Stimulated activated CD4-positive, alpha-beta T cell treated with anti-CD3 and anti-CD28 coated beads, TNF-alpha, amount 100 ng/mL, for 48 hours (primary cell): ENCODE measurements at places on chromosomes 2 and 18.

DNA sequence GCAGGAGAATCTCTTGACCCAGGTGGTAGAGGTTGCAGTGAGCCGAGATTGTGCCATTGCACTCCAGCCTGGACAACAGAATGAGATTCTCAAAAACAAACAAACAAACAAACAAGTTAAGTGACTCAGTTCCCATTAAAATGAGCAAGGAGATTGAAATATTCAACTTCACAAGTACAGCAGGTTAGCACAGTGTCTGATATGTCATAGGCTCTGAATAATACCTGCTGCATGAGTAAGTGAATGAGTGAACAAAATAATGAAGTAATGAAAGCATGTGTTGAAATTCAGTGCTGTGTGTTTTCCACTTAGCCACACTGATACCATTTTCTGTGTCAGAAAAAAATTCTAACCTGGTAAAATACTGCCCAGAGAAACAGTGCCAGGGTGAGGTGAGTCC is 41.9 kb upstream of the SETBP1 start:
- no peak for DNase-seq

DNA sequence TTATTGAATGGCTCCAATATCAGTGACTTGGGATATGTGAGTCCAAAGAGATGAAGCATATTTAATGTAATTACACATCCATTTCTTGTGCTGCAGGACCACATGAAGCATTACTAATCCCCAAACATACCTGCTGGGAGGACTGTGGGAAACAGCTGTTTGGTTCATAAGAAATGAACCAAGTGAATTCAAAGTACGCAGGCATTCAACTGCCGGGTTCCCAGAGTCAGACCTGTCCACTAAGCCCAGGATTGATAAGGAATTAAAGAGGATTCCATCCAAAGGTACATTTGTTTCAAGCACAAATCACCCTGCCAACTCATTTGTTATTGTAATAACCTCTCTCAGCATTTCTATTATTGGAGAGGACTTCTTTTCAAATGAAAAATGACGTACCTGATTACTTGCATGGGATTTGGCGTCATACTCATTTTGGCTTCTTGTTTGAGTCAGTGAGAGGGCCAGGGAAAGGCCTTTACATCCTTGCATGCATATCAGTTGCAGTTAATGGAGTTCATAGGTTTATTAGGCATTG is 230.7 kb downstream of the TXNL1 start:
- no peak for DNase-seq

- no peak for DNase-seq
These were observed 95.6 kb downstream of the TWIST2 start for GRCh38 chr2:238943338-238944067.

- no peak for DNase-seq
These were observed 21.3 kb downstream of the MBD5 start for GRCh38 chr2:148042219-148042618.

GRCh38 chr2:198374375-198375082 is 570.1 kb downstream of the PLCL1 start:
- DNase-seq: peak; percentile 7

DNA sequence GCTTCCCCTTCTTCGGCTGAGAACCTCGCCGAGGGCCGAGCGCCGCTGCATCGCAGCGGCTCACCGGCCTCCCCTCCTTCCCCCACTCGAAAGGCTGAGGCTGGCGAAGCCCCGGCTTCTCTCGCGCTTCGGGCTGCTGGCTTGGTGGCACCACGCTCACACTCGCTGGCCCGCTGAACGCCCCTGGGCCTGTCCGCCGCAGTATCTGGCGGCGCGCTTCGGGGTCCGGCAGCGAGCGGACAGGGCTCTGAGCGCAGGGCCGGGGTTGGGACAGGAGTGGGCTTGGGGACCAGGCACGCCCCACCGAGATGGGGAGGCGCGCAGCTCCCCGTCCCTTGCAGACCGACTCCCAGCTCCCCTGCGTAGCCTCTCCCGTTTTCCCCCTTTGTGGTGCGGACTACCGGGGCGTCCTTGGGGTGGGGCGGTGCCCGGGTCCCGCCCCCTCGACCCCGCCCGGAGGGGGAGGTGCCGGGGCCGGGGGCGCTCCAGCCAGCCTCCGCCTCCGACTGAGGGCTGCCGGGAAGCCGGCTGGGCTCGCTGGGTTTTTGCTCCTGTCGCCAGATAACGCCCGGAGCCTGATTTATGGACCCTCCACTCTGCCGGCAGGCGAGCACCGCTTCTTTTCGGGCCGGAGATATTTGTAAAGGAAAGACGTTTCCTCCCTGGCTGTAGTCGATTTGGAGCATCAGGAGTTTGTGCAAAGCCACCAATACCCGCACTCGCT is 3.8 kb downstream of the GBX2 start:
- DNase-seq: no peak

DNA sequence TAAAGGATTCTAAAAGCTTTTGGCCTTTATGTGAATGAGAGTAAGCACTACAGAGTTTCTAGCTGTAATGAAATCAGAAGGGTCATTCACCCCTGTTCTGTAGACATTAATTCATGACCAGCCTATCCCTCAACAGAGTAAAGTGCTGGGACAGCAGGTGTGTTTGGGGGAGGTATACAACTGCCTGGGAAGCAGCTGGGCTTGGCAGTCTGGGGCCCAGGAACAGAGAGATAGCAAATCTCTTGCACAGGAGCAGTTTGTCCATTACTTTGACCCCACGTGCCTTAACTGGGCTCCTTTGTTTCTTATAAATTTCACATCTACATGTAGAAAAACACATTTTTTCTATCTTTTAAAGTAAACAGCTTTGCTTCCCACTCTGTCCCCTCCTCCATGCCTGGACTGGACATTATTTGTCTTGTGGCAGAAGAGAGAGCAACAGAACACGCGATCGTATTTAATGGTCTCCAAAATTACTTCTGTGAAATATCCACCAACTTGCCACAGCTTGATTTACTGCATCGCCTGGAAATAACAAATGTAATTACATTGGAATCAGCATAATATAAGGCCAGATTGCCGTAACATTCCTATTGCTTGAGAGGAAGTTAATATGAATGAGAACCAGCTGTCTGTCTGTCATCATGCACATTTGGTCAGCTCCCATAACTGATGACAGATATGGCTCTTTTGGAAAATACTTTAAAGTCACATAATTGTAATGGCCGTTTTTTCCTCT is 263.8 kb downstream of the RBM43 start:
- DNase-seq: no peak
